Activated CD4-positive, alpha-beta T cell treated with anti-CD3 and anti-CD28 coated beads, Interleukin-2, Interleukin-4, amounts not matched to agents 100 ng/mL and 50 ng/mL, durations not matched to agents 16 hours and 8 hours (primary cell): ENCODE measurements at places on chromosomes 7 and 10.
A peak's percentile ranks its signal among the peaks of the same experiment; 100 is the strongest.

GRCh38 chr7:3648276-3648675, 347.2 kb downstream of the SDK1 start:
- DNase-seq: no peak

- no peak for DNase-seq
Measured at GRCh38 chr7:137980308-137980707, 21.6 kb downstream of the CREB3L2 start.

- no peak for DNase-seq
Measured at GRCh38 chr10:86614853-86615252, 39.5 kb upstream of the OPN4 start.

DNA sequence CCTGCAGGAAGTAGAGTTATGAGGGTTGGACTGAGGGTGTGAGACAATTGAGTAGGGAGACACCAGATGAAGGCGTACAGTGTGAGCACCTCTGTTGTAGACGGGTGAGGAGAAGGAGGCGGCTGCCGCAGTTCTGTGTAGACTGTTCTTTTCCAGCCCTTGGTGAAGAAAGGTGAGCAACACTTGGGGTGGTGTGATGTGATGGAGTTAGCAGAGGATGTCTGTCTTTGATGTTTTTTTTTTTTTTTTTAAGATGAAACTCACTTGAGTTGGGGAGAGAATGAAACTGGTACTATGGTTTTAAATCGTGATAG, 42.8 kb upstream of the RNF216 start:
- peak; percentile 13 for DNase-seq

GRCh38 chr10:86685893-86686632, 17.8 kb downstream of the LDB3 start:
- no peak for DNase-seq

- DNase-seq: no peak
Measured at GRCh38 chr7:73308074-73308664, 457 bp downstream of the NSUN5 start.

DNA sequence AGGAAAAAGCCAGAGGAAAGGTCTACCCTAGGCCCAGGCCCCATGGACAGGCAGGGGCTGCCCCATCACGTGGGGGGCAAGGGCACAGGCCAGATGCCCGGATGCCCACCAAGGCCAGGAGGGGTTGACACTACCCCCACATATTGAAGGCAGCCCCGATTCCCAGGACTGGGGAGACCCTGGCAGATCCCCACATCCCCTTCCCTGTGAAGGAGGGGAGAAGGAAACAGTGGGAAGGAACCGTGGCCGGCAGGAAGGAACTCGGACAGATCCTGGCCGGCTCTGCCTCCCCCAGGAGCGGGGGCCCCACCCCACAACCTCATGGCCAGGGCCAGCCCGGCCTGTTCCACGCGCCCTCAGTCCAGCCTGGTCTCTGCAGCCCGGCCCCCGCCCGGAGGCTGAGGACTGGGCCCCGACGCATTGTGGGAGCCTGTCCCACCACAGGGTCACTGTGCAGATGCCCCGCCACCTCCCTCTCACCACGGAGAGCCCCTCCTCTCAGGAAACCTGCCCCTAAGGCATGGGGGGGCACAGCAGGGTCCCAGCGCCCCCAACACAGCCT, 41.3 kb downstream of the PAPOLB start:
- no peak for DNase-seq
